DMS79 (cell line): ENCODE measurements at places on chromosomes 5 and 9.
A peak's percentile ranks its signal among the peaks of the same experiment; 100 is the strongest.

- no peak for DNase-seq
Measured at GRCh38 chr9:14769230-14769571, 46.7 kb upstream of the CER1 start.

- DNase-seq: no peak
Measured at GRCh38 chr9:77486463-77486862, 161.7 kb downstream of the GNA14 start.

DNA sequence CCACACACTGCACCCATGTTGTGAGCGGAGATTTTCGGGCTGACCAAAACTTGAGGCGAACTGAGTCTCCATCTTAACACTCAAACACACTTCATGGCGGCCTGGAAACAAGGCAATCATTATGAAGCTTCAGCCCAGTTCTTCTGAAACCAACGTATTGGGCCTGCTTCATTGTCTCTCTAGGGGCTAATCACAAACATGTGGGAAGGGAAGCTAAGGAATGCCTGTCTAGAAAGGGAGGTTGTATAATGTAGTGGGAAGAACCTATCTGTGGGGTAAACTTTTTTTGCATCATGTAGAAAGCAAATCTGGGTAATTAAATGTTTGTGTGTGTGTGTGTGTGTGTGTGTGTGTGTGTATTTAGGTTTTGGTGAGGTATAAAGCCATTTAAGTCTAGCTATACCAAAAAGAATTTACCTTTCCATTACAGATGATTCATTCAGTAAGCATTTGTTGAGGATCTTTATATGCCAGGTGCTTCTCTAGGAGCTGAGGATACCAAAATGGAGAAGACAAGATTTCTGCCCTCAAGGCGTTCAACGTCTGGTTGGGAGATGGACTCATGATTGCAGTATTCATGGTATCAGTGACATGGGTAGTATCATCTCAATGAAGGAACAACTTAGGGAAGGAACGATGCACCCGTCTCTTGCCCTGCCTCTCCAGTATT lies 29.4 kb downstream of the SLC1A3 start:
- no peak for DNase-seq

- no peak for DNase-seq
Measured at GRCh38 chr5:169583101-169583423, 511 bp upstream of the SPDL1 start.

- peak; percentile 99 for DNase-seq
Measured at GRCh38 chr9:34158362-34158869, 20.4 kb upstream of the UBAP1 start.

DNA sequence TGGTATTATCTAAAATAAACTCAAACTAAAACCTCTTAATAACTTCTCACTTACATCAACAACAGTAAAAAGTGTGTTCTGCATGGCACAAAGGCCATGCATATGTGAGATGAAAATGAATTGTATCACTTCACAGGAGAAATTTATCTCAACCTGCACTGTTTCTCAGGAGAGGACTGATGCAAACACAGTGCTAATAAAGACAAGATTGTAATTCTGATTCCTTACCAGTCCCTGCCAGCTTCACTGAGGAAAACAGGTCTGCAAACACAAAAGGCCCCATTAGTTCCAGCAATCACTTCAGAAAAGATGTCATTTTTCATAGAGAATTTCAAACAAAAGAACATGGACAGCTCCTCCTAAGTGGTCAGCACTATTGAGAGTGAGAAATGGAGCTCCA lies 117.3 kb upstream of the PDE4D start:
- DNase-seq: no peak

- no peak for DNase-seq
Measured at GRCh38 chr9:84655447-84655846, 14.1 kb upstream of the NTRK2 start.

- no peak for DNase-seq
Measured at GRCh38 chr5:40733434-40733833, 22.3 kb downstream of the TTC33 start.

DNA sequence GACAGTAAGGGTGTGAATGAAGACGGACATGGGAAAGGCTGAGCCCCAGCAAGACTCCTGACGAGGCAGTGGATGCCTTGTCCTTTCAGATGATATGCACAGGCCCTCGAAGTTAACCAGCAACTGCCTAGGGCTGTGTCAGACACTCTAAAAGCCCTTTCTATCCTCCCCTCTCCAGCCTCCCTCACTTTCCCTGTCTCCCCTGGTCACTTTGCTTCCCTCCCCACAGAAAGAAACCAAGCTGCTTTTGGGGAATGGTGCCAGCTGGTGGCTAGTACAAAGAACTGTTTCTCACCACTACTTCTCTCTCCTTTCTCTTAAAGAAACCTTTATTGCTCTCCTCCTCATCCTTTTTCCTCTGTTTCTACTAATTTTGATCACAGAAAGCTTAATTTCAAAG lies 21.4 kb downstream of the LHFPL2 start:
- DNase-seq: no peak

- no peak for DNase-seq
Measured at GRCh38 chr9:68951879-68952659, 61.8 kb downstream of the PRKACG start.

DNA sequence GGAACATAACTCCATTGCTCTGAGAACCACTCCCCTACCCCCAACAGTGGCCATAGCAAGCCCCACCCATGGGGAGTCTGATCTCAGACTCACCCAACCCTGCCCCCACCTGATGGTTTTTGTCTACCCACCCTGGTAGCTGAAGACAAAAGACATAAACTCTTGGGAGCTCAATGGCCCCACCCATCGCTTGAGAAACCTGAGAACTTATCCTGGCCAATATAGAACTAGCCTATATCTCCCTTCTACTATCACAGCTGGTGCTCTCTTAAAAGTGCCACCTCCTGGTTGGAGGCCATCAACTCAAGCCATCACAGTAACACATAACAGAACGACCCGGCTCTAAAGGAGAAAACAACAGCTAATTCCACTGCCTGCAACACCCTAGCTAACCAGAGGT lies 47.9 kb upstream of the SNAPC3 start:
- DNase-seq: no peak

GRCh38 chr9:134682651-134683364 lies 41.2 kb downstream of the COL5A1 start:
- DNase-seq: no peak

DNA sequence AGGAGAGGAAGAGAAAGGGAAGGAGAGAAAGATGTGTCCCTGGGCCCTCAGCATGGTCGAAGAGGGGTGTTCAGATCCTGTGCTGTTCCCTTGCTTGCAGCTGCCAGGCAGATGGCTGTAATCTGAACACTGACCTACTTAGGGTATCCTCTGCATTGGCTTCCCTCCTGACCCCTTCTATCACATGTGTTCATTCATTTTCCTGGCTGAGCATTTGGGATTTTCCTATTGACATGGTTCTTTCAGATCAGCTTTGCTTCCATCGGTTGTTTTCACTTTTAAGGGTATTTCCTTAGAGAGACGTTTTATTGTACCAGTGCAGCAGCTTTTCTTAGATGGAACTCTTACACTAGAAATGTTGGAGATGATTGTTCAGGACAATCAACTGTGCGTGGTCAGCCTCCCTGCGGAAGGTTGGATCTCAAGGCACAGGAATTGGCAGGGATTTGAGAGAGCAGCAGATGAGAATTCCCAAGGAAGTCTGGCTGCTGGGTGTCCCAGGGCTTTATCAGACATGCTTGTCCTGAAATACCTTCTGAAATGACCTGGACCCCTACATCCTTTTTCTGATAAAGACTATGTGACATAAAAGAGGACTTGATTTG lies 26.0 kb downstream of the ACTBL2 start:
- DNase-seq: no peak

DNA sequence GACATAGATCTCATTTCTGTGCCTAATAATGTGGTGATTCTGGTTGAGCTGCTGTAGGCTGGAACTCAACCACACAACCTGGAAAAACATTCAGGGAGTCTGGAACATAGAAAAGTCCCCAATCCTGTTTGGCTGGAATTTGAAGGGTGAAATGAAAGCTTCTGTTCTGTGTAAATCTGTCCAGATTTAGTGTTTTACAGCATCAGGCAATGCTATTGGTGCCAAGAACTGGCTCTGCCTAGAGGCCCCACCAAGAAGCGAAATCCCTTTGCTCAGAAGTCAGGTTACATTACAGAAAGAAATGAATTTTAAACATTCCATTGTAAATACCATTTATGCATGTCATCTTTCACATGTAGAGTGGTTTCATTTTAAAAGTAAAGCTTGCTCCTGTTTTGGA lies 56.3 kb downstream of the TMEM174 start:
- DNase-seq: no peak

DNA sequence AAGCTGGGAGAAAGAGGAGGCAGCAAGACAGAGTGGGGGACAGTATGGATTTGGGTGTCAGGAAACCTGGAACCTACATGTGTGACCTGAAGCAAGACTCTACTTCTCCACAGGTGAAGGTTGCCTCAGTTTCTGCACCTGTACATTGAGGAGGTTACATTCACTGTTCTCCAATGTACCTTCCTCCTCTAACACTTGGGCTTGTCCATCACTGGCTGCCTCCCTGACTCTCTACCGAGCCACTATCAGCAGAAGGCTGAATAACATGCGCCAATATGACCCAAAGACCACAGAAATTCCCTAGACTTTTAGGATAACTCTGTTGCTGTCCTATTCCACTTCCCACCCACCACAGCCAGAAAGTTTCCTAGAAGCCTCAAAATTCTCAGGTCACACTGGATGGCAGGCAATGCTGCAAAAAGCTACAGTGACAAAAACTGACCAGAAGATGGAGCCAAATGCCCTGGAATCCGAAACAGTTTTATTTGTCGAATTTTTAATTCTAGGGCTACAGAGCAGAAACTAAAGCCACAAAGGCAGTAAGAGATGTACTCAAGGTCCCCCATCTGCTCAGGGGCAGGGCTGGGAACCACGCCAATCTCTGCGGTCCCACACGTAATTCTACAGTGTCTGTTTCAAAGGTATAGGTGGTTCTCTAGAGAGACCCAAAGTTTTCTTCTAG lies 64.4 kb downstream of the FAM114A2 start:
- peak; percentile 36 for DNase-seq

DNA sequence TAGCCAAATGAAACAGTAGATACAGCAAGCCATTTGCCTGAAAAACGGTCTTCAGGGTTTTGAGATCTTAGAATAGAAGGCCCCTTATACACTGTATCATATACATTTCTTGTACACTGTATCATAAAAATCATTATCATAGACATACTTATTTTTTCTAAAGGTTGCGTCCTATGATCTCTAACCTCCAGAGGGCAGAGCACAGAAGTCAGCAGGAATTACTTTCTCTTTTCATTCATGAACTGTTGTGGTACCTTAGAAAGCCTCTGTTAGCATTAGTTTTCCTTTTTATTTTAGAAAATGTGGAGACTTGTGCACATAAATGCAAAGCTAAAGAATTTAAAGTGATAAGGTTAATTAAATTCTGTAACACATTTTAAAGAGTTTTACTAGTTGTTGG lies 115.4 kb downstream of the OXCT1 start:
- no peak for DNase-seq

DNA sequence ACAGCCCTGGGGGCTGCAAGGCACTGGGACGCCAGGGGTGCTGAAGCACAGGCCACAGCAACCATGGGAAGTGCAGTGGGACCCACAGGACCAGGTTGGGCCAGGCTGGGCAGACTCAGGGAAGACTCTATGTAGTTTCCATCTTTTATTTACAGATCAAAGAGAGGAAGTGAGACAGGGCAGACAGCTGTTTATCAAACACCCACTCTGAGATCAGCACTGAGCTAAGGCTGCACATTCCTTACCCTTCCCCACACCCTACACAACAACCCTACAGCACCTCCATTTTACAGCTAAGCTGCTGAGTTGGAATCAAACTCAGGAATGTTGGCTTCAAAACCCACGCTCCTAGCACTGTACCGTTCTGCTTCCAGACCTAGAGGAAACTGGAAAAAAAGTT lies 19.8 kb downstream of the BARHL1 start:
- no peak for DNase-seq

DNA sequence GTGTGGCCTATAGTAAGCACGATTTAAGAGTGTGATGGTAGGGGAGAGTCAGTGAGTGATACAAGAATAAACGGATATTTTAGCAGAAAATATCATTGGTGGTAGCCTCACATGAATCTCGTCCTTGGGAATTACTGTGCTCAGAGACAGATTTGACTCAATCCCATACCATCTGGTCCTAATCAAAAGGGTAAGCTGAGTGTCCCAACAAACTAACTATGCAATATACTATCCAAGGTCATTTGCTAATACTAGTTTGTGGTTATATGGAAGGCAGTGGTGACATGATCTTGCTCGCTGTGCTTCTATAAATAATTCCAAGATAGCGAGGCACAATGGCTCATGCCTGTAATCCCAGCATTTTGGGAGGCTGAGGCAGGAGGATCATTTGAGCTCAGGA lies 103.2 kb downstream of the TRPM6 start:
- DNase-seq: no peak

DNA sequence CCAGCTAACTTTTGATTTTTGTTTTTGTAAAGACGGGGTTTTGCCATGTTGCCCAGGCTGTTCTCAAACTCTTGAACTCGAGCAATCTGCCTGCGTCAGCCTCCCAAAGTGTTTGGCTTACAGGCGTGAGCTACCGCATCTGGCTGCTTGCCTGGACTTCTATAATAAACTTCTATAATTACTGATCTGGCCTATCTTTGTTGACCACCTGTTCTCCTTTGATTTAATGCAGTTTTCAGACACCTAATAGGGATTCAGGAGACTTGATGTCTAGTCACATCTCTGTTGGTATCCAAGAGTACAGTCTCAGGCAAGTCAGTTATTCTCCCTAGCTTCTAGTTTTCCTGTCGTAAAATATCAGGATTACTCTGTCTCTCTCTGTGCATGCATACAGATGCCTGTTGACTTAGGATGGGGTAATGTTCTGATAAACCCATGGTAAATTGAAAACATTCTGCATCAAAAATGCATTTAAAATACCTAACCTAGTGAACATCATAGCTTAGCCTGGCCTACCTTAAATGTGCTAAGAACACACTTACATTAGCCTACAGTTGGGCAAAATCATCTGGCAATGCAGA lies 51.5 kb upstream of the NR3C1 start:
- DNase-seq: no peak

GRCh38 chr5:9617221-9617620 lies 12.9 kb downstream of the TAS2R1 start:
- DNase-seq: no peak

DNA sequence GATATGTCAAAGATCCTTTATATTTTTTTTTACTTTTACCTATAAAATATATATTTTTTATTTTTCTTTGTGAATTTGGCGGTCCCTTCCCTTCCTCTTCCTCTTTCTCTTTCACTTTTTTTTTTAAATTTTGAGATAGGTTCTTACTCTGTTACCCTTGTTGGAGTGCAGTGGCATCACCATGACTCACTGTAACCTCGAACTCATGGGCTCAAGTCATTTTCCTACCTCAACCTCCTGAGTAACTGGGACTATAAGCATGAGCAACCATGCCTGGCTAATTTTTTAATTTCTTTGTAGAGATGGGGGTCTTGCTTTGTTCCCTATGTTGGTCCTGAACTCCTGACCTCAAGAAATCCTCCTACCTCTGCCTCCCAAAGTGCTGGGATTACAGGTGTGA lies 258.0 kb upstream of the CLINT1 start:
- no peak for DNase-seq

DNA sequence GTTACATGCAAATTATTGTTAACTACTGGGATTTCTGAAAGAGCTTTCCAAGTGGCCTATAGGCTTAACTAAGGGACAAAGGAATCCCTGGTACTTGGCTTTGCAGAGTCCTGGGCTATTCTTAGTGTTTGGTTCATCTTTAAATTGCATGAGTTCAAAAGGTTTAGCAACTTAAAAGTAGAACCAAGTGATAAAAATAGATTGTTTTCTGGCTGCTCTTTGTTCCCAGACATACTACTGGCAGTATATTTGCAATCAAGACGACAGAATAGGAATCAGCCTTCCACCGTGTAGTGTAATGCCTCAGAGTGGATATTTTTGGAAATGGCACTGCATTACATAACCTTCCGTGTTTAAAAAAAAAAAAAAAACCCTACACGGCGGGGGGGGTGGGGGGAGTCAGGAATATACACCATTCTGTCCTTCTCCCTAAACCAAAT lies 1.0 kb downstream of the NREP start:
- DNase-seq: no peak
